Activated T-cell treated with anti-CD3 and anti-CD28 coated beads for 24 hours (primary cell): ENCODE measurements at places on chromosomes 7 and 10.

DNA sequence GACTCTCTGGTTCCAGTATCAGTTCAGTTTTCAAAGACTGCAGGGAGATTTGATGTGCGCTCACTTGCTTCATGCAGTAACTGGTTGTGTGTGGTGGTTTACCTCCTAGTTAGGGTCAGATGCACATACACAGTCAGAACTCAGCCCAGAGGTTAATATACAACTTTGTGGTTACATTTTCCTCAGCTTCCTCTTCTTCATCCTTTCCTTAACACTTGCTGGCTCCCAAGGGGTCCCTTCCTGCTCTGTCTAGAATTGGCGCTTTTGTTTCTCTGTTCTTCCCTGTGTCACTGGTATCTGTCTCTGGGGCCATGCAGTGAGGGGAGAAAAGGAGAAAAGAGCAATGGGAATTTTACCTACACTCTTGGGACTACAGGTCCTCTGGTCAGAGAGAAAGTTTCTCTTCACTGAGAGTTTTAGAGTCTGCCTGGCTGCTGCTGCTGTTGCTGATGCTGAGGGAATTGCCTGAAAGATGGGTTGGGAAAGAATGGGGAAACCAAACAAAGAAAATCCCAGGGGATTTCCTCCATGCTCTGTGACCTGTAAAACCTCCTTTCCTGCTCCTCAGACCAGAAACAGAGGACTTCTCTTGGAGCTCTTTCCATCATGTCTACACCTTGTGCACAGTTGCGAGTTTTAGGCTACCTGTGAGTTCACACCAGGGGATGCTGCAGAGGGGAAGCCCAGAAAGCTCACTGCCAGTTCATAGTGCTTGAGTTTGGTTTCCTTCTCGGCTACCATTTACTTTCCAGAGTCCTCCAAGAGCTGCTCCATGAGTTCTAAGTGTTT is 74.6 kb downstream of the WDFY4 start:
- no peak for DNase-seq

DNA sequence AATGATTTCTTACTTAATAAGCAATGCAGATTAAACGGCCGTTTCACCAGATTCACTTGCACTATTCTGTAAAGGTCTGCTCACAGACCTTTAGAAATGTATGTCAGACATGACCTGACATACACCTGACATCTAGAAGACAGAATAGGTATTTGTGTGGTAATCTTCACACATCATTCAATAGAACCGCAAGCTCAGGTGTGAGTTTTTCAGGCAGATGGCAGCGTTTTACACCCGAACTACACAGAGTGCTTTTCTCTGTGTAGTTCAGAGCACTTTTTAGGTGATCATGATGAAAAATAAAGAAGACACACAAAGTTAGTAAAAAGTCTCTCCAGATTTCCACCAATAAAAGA is 63.2 kb downstream of the PRKCQ start:
- no peak for DNase-seq

DNA sequence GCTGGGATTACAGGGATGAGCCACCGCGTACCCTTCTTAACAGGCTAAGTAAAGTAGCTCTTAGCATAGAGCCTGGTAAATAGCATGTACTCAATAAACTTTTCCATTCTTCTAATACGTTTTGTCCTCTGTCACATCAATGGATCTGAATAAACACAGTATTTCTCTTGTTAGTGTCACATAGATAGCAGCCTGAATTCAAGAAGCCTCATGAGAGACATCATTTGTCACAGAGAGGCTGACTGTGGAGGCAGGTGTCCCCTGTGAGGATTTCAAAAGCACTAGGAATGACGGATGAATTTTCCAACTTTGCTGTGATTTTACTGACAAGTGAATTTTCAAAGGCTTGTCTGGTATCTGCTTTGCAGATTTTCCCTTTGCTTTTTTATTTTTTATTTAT is 82.6 kb upstream of the CDC14C start:
- DNase-seq: no peak

- no peak for DNase-seq
Measured at GRCh38 chr10:79187121-79187940, 118.6 kb downstream of the ZMIZ1 start.

GRCh38 chr7:1576521-1577253 is 6.9 kb upstream of the PSMG3 start:
- no peak for DNase-seq
